ENCODE measurements at places on chromosomes 16 and 17.
A peak's percentile ranks its signal among the peaks of the same experiment; 100 is the strongest.

GRCh38 chr17:75498039-75498725 is 17.2 kb downstream of the CASKIN2 start:
- no peak for DNase-seq

DNA sequence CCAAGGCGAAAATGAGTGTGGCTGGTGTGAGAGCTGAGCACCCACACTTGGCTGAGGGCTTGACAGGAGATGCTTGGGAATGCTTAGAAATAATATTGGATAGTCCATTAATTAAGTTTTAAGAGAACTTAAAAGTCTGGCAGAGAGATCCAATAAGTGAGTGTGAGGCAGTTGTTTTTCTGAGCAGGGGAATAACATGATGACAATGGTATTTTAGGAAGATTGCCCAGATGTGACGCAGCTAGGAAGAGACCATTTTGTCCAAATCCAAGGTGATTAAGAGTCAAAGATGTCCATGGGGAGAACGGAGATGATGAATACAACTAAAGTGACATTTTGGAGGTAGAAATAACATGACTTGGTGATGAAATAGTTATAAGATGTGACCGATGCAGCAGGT is 102.8 kb upstream of the AXIN2 start:
- no peak for DNase-seq

DNA sequence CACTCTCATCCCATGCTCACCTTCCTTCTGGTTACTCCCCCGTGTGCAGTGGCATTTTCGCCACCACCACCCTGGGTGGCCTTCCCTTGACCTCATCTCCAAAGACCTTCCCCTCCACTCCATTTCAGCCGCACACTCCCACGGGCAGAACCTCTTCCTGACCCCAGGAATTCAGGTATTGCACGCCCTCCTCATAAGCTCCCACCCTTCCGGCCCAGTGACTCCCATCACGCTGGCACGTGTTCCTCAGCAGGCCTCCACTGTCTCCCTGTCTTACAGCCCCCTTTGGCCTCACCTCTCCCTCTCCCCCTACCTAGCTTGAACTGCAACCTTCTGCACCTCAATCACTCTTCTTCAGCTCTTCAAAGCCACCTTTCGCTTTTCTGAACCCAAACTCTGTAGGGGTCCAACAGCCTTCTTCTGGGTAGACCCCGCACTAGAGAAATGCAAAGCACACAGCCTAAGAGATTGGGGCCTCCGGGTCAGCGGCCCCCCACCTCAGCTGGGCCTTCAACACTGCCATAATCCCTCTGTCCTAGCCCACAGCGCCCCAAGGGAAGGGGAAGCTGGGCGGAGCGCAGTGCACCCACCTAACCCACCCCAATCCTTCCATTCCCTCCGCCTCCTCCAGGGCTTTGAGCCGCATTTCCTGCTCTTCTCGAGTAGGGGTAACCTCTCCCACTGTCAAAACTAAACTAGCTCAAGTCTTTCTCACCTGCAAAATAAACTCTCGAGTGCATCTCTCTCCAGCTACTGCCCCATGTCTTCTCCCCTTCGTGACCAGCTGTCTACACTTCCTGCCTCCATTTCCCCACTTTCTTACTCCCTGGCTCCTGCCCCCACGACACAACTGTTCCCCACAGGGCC is 1.7 kb upstream of the TMEM97 start:
- no peak for DNase-seq

GRCh38 chr17:7632492-7632894 is 2.6 kb downstream of the SHBG start:
- no peak for DNase-seq

GRCh38 chr17:3754458-3755334 is 31.0 kb downstream of the HASPIN start:
- DNase-seq: peak; percentile 65

- DNase-seq: no peak
Measured at GRCh38 chr17:71511266-71511995, 609.4 kb upstream of the SOX9 start.

- no peak for DNase-seq
Measured at GRCh38 chr16:15973421-15973820, 24.0 kb downstream of the ABCC1 start.

- no peak for DNase-seq
Measured at GRCh38 chr17:70100983-70101382, 26.0 kb downstream of the KCNJ16 start.

DNA sequence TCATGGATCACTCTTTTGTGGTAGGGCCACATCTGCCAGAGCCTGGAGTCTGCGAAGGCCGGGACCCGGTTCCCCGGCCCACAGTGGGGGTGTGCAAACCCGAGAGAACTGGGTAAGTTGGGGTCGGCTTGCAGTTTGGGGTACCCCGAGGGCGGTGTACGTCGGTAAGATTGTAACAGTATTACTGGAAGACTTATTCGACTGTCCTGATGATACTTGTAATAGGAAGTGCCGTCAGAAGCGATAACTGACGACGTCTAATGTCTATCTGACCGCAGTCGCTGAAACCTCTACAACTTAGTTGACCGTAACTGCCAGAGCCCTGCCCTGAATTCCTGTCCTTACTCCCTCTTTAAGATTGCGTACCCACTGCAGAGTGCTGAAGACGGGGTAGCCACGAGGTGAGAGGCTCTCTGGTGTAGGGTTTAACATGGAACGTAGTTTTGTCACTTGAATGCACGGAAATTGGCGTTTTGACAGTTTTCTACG is 24.0 kb downstream of the TRPV2 start:
- DNase-seq: no peak

DNA sequence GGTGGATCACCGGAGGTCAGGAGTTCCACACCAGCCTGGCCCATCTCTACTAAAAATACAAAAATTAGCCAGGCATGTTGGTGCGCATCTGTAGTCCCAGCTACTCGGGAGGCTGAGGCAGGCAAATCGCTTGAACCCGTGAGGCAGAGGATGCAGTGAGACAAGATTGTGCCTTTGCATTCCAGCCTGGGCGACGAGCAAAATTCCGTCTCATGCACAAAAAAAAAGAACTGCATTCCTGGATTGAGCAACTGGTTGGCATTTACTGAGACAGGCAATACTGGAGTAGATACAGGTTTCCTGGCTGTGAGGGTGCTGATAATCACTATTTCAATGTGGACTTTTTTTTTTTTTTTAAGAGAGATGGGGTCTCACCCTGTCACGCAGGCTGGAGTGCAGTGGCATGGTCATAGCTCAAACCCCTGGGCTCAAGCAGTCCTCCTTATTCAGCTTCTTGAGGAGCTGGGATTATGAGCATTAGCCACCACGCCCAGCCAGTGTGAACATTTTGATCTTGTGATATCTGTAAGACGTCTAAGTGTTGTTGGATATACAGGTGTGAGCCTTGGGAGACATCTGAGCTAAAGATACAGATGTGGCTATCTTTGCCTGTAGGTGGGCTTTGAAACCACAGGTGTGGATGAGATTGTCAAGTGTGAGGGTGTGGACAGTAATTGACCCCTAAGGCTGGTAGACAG is 5.8 kb downstream of the CYB5D2 start:
- DNase-seq: no peak

DNA sequence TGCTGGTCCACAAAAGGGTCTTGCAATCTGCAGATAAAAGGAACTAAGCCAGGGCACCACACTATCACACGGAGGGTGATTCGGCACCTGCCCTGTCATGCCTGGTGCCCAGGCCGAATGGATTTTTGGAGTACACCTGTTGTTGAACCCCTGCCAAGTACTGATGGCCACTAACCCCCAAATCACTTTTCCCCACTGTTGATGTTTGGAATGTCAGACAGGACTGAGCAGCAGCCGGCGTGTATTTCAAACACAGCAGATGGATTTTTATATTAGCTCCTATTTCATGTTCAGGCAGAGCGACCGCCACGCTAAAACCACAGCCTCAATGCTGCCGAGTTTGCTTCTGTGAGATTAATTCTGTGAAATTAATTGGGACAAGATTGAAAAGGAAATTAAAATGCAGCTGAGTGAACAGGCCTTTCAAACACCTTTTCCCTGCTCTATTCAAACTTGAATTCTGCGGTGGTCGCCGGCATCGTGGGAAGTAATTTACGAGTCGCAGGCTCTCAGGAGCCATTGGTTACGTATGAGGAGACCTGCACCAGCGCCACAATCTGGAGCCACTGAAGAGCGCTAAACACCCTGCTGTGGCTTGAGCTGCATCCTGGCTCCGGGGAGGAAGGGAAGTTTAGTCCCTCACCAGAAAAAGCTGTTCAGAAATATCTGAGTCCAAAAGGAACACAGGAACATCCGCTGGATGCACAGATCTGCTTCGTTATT is 48.5 kb downstream of the SNX11 start:
- DNase-seq: no peak

GRCh38 chr17:61209106-61209439 is 190.6 kb upstream of the TBX2 start:
- DNase-seq: no peak

DNA sequence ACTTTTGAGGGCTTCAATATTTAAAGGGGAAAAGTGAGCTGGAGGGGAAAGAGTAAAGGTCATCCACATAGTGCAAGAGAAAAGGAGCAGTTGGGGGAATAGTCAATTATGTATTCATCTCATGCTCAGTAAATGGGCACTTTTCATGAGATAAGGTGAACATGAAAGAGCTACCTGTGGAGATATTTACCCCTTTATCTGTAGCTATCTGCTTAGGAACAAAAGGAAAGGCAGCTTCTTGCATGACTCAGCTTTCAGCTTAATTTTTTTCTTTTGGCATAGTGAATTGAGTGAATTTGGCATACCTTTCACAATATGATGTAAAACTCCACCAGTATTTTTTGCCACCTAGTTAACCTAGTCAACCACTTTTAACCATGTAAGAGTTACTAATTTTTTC is 26.4 kb downstream of the CPD start:
- DNase-seq: no peak

- DNase-seq: no peak
Measured at GRCh38 chr16:88389621-88390160, 6.9 kb downstream of the ZNF469 start.

GRCh38 chr16:2715519-2715918 is 4.5 kb downstream of the PRSS27 start:
- DNase-seq: peak; percentile 71

DNA sequence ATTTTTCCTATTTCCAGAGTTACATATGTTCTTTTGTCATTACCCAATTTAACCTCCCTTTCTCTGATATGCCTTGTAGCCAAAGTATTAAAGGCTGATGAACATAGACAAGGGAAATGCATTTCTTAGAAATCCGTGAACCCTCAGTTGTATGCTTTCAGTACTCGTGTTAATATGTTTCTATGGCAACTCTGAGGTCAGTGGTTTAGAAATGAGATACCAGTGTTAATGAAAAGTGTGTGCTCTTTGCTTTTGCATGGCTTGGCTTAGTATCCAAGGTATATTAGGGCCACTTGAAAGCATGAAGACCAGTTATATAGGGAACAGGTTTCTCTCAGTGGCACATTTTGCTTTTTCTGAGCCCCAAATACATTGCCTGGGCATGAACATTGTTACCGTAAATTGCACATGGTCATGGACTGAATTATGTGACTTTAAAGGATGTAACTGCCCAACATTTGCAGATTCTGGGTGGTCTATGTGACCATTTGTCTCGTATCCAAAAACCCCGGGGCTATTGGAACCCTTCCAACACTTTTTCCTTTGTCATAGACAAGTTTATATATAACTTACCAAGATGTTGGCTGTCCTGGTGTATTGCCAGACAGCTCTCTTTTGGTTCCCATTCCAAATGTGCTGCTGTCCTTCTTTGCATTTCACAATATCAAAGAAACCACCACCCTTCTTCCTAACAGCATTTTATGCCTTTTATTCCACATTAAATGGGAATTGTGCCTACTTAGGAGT is 17.5 kb downstream of the ABHD15 start:
- no peak for DNase-seq

DNA sequence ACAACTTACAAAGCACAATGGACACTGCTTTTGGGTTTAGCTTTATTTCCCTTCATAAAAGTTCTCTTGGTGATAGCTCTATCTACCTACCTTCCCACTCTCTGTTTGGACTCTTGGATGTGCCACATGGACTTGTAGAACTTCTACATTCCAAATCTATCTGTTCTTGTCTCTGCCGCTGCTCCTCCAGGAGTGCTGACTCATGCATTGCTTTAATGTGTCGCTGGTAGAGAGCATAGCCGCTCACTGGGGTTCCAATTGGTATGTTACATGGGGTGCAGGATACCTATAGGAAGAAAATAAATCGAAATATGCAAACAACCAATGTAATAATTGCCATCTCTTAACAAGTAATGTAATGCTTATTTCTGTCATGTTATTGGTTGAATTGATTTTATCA is 92.1 kb downstream of the TTC19 start:
- no peak for DNase-seq

DNA sequence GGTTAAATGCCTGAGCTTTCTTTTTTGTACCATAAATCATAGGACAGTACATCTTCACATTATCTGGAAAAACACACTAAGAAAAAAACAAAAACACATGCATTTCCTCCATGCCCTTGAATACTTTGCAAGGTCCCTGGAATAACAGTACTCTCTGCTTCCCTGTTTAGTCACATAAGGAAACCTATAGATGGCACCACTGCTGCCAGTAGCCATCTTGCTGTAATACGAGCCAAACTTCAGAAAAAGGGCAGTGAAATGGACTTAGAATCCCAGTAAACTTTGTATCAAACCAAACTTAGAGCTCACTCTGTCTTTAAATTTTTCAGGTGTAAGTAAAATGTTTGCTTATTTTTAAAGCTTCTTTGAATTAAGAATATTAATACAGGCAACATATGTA is 435.5 kb downstream of the KCNJ2 start:
- DNase-seq: no peak

- peak; percentile 16 for DNase-seq
Measured at GRCh38 chr16:1378804-1379303, 27.1 kb downstream of the GNPTG start.

- DNase-seq: no peak
Measured at GRCh38 chr17:55237841-55238178, 26.9 kb upstream of the HLF start.

DNA sequence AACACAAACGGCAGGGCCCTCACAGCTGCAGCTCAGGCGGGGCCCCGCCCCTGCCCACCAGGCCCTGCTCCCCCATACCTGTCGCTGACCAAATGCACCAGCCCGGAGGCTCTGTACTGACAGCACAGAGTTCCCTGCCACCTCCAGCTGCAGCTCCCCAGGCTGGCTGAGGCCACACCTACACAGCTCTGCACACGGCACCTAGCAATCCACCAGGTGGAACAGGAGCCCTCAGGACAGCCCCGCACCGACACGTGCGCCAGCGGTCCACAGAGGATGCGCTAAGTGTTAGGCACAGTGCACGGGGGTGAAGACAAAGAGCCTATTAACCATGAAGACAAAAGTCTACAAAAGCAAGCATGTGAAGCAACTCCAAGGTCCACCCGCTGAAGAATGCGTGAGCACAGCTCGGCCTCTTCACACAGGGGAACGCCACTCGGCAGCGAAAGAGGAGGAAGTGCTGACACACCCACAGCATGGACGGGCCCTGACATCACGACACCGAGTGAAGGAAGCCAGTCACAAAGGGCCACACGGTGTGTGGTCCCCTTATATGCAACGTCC is 5.4 kb downstream of the ZCCHC14 start:
- no peak for DNase-seq
